Effector memory CD8-positive, alpha-beta T cell (primary cell): ENCODE measurements at places on chromosomes 11 and 22.

GRCh38 chr22:16819249-16819648 lies 6.0 kb downstream of the XKR3 start:
- no peak for DNase-seq

GRCh38 chr22:42434748-42435425 lies 2.7 kb upstream of the NFAM1 start:
- DNase-seq, result no peak

- no peak for DNase-seq
Measured at GRCh38 chr11:12512826-12513395, 135.5 kb downstream of the PARVA start.

DNA sequence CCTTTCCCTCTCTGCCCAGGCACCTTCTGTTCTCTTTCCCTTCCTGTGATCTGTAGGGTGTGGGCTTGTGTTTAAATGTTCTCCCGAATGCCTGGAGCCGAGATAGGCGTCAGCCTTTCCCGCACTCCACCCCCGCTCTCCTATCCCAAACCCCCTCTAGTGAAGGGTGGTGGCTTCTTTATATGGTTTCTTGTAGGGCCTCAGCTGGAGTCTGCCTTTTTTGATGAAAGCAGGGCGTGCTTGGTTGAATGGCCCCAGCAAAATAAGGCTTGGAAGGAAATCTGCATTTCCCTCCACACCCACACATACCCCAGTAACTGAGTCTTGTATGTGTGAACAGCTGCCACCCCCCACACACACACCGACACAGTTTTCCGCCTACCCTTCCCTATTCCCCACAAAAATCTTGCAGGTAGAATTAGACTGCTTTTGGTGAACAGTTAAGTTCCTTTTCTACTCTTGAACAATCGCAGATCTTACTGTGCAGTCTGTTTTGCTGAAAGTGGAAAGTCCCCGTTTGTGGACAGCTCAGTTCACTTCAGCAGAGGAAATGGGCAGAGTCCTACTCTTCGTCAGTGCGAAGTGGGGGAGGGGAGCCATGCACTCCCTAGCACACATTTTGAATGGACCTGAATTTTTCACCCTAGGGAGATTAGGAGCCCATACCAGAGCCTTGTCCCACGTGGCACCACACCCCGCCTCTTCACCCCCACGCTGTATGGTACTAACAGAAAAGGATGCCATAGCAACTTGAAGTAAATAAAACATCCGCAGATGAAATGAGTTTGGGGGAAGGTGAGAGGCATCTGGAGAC lies 25.5 kb upstream of the GRK2 start:
- DNase-seq, result peak; percentile 80

DNA sequence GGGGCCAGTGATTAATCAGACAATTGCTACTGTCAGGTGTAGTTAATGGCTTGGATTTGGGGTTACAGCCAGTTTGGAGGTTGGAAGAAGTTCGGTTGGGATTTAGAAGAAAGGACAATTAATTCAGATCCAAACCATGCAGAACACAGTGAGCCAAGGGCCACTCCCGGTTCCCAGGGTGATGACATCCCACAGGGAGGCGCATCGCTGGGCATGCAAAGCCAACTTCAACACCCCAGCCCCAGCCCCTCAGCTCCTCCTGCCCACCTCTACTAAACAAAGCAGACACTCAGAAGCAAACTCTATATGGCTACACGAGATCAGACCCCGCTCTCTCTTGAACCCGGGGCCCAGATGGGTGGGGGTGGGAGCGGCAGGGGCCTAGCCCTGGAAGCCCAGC lies 10.2 kb downstream of the MB start:
- DNase-seq, result no peak

DNA sequence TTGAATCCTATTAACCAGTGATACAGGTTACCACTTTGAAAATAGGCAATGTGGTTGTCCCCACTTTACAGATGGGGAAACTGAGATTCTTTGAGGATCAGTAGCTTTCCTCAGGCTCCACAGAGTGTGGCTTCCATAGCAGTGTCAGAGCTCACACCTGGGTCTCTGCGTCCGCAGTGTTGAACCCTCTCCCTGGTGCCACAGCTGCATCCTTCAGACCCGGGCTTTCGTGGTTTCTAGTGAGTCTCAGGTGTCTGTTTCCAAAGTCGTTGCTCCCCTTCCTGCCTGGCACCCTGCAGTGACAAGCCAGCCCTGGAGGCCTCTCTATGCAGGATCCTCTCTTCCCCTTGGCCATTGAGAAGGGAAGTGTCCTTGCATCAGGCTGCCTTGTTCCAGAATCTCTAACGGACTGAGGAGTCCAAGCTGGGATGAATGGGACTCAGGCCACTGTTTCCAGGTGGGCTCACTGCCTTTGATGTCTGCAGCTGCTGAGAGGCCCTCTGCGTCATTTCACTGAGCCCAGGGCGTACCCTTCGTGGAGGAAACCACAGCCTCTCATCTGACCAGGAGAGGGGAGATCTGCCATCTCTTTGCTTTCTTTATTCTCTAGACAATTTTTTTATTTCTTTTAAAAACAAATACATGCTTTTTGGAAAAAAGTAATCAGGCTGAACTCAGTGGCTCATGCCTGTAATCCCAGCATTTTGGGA lies 48.4 kb upstream of the MICAL2 start:
- DNase-seq, result no peak

GRCh38 chr11:55719608-55720160 lies 53.6 kb upstream of the OR5D13 start:
- DNase-seq, result no peak

DNA sequence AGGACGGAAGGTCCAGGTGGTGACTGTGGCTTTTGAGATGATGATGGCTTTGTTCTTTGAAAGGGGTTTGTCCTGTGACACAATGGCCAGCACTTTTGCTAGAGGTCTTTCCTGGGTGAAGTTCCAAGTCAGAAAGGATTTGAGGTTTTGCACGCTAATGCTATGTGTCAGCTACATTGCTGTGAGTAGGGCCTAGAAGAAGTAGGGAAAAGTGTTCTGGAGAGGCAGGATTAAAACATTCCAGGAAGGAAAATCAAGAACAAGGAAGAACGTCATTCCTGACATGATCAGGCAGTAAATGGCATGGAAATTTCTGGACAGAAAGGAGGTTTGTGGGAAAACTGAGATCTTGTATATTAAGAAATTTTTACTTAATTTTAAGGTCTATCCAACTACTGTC lies 290.7 kb downstream of the NTM start:
- no peak for DNase-seq

DNA sequence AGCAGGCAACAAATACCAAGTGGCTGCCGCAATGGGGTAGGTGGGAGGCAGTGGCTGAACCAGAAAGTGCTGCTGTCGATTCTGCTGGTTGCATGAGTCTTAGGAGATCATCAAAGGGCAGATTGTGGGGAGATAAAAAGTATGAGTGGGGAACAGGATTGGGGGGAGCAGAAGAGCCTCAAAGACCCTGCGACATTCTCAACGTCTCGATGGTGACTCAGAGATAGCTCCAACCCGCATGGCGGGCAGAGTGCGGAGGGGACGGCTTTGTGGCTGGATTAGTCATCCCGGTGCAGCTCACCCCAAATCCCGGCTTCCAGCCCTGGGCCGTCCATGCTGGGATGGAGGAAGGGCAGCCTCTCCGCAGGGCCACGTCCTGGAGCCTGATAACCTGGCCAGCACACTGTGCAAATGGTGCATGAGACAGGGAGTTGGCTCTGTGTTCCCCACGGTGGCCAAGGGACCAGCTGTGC lies 11.6 kb upstream of the RTN4R start:
- DNase-seq, result no peak

DNA sequence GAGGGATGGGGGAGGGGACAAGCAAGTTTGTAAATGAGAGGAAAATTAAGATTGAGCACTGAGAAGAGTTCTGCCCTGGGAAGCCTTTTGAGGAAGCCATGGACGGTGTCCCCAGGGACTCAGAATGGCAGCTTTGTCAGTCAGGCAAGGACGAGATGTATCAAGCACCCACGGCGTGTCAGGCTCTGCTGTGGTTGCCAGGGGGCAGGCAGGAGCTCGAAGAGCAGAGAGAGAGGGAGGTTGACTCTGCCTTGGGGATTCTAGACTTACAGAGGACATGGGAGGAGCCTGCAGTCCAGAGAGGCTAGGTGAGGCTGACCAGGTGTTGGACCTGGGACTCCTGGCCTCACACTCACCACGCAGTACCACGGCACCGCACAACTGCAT lies 29.1 kb upstream of the SYT7 start:
- DNase-seq, result no peak

- no peak for DNase-seq
Measured at GRCh38 chr11:95066716-95067038, at the start of gene SRSF8. Gene SRSF8, plus strand, starts transcription at chr11:95066919. Its CDS starts 308 bp downstream, at chr11:95067227.

GRCh38 chr22:42885446-42885845 lies 28.4 kb upstream of the ARFGAP3 start:
- DNase-seq, result no peak

DNA sequence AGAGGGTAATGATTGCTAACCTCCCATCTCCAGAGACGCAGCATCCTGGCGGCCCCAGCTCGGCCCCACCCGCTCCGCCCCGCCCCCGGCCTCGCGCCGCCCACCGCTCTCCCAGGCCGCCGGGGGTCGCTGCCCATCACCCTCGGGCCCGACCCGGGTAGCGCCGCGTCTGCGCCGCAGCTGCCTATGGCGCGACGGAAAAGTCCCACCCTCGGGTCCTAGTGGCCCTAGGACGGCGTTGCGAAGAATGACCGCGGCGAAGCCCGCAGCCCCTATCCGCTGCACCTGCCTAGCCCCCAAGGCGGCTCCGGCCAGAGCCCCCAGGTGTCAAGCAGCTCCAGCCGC lies 457 bp downstream of the CPSF7 start:
- DNase-seq, result peak; percentile 72

DNA sequence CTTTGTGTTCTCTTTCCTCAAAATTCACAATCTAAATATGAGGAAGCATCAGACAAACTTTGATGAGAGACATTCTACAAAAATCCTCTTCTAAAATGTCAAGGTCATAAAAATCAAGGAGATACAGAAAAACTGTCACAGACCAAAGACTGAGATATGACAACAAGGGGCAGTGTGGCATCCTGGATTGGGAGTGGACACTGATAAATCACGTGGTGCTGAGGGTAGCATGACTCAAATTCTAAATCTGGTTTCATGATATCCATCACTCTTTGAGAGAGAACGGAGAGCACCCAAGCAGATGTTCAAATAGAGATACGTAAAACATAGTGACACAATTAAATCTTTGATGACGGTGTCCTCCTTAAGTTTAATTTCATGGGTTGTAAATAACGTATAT lies 13.0 kb upstream of the CARD18 start:
- no peak for DNase-seq

GRCh38 chr22:19398206-19398605 lies 33.3 kb downstream of the HIRA start:
- DNase-seq, result no peak

DNA sequence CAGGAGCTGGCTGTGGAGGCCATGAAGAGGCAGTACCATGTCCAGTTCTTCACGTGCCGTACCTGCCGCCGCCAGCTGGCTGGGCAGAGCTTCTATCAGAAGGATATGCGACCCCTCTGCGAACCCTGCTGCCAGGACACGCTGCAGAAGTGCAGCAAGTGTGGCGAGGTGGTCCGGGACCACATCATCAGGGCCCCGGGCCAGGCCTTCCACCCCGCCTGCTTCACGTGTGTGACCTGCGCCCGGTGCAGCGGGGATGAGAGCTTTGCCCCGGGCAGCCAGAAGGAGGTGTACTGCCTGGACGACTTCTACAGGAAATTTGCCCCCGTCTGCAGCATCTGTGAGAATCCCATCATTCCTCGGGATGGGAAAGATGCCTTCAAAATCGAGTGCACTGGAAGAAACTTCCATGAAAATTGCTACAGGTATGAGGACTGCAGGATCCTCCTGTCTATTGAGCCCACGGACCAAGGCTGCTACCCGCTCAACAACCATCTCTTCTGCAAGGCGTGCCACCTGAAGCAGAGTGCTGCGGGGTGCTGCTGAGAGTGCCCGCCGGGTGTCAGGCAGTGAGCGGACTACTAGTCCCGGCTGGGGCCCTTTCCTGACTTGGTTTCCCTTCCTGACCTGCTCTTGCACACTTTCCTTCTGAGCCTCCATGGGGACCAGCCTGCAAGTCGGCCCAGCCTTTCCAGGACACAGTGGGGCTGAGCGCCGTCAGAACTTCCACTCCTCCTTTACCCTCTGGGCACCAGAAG lies 22.0 kb upstream of the PHF21A start:
- no peak for DNase-seq

GRCh38 chr11:117932426-117932825 lies 3.2 kb upstream of the TMPRSS13 start:
- no peak for DNase-seq

DNA sequence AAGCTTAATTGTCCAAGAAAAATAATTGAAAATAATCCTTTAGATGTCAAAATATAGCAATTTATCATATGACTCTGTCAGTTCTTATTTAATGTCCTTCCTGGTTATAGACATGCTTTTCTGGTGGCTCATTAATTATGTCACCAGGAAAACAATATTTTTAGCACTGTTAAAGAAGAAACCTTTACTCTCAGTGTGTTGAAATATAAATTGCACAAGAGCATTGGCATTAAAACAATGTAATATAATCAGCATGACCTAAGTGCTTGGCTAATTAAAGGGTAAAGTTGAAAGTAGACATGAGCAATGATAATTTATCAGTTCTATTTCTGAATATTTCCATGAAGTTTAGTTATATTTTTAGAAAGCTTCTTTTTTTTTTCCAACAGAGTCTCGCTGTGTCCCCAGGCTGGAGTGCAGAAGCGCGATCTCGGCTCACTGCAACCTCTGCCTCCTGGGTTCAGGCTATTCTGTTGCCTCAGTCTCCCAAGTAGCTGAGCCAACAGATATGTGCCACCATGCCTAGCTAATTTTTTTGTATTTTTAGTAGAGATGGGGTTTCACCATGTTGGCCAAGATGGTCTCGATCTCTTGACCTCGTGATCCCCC lies 232.3 kb downstream of the JRKL start:
- no peak for DNase-seq

- DNase-seq, result no peak
Measured at GRCh38 chr11:86408845-86409244, 34.2 kb downstream of the CCDC81 start.

GRCh38 chr22:37797874-37798500 lies 9.7 kb upstream of the GCAT start:
- DNase-seq, result no peak

GRCh38 chr11:30192620-30193019 lies 38.2 kb upstream of the FSHB start:
- no peak for DNase-seq

DNA sequence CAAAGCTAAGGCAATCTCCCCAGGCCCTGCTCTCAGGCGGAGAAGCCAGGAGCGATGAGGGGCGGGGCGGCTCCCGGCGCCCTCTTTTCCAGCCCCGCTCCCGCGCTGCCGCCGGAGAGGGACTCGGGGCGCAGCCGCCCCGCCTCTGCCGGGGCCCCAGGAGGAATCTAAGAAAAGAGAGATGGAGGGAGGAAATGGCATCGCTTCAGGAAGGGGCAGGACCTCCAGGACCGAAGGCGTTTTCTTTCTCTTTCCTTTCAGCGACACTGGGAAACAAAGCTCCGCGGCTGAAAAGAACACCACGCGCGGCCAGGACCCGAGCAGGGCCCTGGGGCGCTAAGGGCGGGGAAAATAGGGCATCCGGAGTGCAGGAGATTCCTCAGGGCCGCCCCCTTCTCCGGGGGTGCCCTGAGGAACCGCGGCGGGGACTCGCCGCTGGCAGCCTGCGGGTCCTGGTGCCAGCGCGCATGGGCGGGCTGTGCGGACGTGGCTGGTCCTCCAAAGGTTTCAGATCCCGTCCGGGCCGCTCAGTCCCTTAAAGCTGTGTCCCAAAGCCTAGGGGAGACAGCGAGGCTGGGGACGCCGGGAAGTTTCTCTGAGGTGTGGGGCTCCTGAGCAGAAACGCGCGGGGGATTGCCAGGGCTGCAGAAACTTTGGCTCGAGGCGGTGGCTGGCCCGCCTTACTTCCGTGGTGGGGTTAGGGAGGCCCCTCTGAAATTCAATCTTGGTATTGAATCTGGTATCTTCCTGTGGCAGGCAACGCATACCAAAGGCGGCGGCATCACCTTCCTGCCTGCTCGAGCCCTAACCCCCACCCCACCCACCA lies 2.8 kb upstream of the BSX start:
- DNase-seq, result no peak
